ENCODE measurements at places on chromosomes 5 and 9.
A peak's percentile ranks its signal among the peaks of the same experiment; 100 is the strongest.

DNA sequence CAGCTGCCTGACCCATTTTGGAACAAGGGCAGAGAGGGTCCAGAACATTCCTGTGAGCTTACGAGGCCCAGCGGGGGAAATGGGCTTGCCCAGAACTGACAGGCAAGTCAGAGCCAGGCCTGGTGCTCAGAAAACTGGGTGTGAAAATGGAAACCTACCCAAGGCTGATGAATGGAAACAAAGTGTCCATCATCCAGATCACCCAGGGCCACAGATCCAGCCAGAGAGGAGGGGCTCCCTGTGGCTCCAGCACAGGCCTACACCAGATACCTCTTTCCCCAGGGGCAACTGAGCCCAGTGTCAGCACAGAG is 3.1 kb downstream of the CLTB start:
- DNase-seq: no peak

DNA sequence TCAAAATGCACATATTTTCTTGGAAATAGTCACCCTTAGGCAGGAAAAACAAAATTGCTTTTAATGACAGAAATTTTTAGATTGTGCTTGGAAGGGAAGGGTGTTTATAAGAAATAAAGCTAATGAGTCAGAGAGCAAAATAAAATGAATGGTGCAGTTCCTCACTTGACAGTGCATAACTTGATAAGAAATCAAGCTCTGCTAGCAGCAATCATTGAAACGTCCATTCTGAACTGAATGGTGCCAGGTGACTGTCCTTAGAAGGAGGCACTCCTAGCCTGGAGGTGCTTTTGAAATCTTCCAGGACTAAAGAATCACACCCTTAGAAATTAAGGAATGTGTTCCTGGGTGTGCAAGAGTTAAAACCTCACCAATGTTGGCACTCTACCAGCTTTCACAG is 202.5 kb downstream of the EFNA5 start:
- DNase-seq: no peak

GRCh38 chr9:137265496-137266161 is 10.5 kb downstream of the NELFB start:
- DNase-seq: no peak

GRCh38 chr9:120713257-120714087 is 798 bp downstream of the MEGF9 start:
- peak; percentile 36 for DNase-seq

DNA sequence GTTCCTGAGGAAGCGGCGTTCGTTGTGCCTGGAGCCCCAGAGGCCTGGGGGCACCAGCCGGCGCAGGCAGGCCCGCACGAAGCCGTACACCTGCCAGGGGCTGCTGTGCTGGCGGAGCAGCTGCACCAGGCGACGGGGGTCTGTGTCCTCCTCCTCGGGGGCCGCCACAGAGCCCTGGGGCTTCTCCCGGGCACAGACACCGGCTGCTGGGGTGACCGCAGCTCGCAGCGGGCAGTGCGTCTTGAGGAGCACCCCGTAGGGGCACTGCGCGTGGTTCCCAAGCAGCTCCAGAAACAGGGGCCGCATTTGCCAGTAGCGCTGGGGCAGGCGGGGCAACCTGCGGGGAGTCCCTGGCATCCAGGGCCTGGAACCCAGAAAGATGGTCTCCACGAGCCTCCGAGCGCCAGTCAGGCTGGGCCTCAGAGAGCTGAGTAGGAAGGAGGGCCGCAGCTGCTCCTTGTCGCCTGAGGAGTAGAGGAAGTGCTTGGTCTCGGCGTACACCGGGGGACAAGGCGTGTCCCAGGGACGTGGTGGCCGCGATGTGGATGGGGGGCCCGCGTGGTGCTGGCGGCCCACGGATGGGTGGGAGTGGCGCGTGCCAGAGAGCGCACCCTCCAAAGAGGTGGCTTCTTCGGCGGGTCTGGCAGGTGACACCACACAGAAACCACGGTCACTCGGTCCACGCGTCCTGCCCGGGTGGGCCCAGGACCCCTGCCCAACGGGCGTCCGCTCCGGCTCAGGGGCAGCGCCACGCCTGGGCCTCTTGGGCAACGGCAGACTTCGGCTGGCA is 1.3 kb downstream of the TERT start:
- peak; percentile 15 for DNase-seq

DNA sequence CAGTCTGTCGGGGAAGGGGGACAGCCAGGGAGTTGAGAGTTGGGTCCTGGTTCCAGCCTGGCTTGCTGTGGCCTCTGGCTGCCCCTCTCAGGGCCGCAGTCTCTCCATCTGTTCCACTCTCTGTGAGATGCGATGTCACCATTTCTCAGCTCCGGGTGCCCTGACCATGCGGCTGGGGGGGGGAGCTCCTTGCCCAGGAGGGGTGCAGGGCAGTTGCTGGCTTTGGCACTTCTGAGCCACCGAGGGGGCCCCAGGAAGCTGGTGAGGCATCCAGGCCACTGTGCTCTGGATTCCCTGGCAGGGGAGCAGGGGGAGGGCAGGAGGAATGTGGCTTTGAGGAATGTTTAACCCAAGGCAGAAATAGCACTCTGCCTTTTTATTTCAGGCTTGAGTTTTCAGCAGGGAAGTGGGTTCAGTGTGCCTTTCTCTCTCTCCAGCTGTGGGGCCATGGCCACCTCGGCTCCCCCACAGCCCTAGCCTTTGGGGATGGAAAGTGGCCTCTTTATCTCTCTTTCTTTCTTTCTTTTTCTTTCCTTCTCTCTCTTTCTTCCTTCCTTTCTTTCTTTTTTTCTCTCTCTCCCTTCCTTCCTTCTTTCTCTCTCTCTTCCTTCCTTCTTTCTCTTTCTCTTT is 11.0 kb downstream of the NCS1 start:
- no peak for DNase-seq

- no peak for DNase-seq
Observed at GRCh38 chr5:116480894-116481510, 93.6 kb downstream of the SEMA6A start.

- no peak for DNase-seq
Observed at GRCh38 chr5:111615054-111615453, 102.7 kb upstream of the STARD4 start.

DNA sequence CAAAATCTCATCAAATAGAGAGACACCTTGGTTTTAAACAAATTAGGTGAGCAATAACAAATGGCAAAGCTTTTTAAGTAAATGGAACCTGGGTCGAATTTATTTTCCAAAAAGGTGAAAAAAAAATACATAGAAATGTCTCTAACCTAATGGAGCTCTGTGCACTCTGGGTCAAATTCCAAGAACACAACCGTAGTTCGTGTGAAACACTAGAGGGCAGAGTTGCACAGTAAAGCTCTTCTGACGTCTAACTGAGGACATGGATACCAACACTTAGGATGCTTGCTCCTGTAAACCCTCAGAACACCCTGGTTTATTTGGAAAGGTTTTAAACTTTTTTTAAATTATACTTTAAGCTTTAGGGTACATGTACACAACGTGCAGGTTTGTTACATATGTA is 18.9 kb downstream of the MARCHF11 start:
- DNase-seq: peak; percentile 15

- DNase-seq: peak; percentile 45
Observed at GRCh38 chr9:131731644-131732043, 8.2 kb downstream of the RAPGEF1 start.

DNA sequence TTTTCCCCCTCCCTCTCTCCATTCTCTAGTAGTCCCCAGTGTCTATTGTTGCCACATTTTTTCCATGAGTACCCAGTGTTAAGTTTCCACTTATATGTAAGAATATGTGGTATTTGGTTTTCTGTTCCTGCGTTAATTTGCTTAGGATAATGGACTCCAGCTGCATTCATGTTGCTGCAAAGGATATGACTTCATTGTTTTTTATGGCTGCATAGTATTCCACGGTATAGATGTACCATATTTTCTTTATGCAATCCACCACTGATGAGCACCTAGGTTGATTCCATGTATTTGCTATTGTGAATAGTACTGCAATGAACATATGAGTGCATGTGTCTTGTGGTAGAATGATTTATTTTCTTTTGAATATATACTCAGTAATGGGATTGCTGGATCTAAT is 77.4 kb upstream of the MEGF10 start:
- no peak for DNase-seq

DNA sequence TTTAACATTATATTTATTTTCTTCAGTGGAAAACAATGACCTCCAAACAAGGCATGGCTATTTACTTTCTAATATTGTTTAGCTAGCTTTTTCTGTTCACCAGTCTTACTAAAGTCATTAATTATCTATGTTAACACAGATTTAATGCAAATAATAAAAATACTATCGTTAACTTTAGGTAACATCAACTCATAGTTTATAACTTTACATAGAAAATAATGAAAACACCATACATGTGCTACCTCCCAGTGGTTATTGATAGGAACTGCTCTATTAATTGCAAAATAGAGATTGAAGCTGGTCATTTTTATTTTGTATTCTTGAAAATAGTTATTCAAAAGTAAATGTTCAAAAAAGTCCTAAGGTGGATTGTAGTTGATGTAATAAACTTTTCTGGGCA is 78.3 kb upstream of the HCN1 start:
- DNase-seq: no peak

GRCh38 chr5:66904189-66904588 is 292.4 kb downstream of the CD180 start:
- DNase-seq: no peak

DNA sequence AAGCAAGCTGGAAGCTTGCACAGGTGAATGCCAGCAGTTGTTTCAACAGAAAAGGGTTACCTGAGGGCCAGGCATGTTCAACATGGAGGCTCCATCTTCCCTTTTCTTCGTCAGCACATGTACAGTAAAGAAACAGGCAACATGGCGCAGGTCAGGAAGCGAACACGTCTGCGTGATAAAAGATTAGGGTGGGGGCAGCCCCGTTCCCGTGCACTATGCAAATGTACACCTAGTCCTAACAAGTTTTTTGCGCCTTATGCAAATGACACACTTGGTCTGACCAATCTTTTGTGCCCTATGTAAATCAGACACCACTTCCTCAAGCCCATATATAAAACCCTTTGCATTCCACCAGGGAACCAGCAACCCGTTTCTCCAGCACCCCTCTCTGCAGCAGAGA is 452.1 kb upstream of the PTPRD start:
- no peak for DNase-seq

DNA sequence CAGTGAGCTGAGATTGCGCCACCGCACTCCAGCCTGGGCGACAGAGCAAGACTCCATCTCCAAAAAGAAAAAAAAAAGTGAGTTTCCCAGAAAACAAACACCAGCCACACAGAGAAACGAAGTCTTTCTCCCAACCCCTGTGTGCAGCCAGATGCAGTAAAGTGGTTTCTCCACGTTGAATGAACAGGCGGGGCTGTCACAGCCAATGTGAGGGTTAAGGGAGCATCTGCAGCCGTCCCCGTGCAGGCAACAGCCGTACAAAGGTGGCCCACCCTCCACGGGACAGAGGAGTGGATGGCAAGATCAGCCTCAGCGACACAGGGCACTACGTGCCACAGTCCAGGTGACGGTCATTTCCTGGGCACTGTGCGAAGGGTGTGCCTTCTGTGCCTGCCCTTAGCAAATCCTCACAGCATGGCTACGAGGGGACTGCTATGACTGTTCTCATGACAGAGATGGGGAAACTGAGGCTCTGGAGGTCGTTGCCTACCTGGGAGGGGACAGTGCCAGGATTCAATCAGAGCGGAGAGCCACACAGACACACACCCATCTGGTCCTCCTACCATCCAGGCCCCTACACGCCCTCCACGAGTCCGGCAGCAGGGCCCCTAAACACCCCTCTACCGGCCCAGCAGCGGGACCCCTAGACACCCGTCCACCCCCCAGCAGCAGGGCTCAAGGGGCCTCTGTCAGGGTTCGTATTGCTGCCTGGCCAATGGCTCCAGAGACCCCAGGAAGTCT is 2.3 kb downstream of the VAV2 start:
- DNase-seq: no peak

- no peak for DNase-seq
Observed at GRCh38 chr5:80238778-80239679, 16.8 kb downstream of the SERINC5 start.

- DNase-seq: no peak
Observed at GRCh38 chr9:33791117-33791516, 4.2 kb upstream of the PRSS3 start.

- no peak for DNase-seq
Observed at GRCh38 chr5:41772056-41772455, 98.2 kb downstream of the OXCT1 start.

DNA sequence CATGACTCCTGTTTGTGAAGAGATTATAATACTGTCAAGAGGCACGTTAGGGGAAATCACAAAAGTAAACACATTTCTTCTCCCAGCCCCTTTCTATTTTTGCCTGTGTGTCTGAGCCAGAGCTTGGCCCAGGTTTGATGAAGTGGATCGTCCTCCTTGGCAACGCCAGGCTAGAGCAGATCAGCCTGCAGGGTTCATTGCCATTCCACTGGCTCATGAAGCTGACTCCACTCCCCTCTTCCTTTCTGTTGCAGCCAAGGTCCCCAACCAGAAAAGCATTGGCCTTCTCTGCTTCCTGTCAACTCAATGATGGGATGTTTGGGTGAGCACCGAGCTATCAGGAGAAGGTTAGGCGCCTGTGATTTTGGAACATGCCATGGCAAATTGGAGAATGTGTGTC is 3.3 kb downstream of the ADRB2 start:
- no peak for DNase-seq

DNA sequence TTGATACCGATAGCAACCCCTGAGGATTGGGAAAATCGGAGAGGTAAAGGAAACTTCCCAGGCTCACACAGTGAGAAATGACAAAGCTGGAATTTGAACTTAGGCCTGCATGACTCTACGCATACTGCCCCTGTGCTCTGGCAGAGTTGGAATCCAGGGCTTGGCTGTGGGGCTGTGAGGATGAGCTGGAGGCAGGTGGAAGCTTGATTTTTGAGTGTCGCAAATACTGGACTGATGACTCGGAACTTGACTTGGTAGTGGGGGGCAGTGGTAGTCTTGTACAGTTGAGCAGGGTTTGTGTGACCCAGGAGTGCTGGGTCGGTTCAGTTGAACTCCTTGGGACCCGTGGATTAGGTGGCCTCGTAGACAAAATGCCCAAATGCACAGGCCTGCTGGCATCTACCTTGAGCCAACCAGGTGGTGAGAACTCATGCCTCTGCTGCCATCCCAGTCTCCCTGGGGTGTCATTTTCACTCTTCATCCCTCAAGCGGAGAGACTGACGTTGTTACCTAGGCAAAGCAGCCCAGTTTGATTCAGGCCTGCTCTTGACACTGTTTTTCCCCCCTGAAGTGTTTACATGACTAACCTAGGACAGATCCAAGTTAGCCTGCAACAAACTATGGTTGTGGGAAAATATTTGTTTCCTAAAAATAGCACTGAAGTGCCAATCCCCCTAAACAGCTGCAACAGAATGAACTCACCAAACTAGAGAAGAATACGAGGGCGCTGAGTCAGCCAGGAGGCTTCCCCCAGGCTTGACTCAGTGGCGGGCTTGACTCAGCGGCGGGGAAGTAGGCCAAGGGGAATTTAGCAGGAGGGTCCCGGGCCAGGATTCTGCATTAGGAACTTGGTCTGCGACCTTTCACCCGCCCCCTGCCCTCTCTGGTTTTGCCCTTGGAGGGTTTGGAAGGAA is 45.7 kb upstream of the ORM1 start:
- no peak for DNase-seq

GRCh38 chr9:137250329-137251193 is 525 bp upstream of the STPG3 start:
- DNase-seq: no peak

DNA sequence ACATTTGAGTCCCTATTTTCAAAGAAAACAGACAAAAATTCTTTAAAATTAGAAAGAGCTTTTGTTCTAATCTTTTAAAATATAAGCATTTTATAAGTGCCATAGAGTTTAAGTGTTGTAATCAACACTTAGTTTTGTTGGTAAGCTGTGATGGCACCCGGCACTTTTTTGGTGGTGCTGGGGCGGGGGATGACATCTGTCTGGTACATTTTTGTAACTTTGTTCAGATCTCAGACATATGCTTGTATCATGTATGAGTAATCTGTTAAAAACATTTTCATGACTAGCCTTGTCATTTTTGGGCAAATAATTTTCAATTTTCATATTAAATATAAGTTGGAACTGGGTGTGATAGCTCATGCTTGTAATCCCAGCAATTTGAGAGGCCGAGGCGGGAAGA is 51.7 kb downstream of the UBAP1 start:
- no peak for DNase-seq

Data from activated T-cell treated with anti-CD3 and anti-CD28 coated beads, Interleukin-2, amount 50 U/mL, for 48 hours (primary cell).